SK-N-SH (cell line): ENCODE measurements at places on chromosomes 11 and 22.

DNA sequence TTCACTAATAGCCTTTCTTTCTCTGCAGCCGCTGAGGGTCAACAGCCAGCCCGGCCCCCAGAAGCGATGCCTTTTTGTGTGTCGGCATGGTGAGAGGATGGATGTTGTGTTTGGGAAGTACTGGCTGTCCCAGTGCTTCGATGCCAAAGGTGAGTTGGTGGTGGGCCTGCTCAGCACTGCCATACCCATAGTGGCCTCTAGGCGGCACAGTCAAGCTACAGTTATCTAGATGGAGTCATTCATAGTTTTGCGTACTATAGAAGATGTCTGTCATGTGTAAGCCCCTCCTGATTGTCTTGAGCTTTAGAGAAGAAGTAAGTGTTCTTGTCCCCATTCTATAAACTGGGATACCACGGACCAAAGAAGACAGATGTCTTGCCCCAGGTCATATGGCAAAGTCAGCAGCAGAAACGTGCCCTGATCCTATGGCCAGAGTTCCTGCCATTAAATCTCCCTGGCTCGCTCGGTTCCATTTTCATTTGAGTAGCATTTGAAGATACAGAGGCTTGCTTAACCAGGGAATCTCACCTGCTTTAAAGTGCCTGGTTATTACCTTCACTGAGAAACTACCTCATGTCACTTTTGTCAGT, 42.1 kb upstream of the CRTAM start:
- H3K36me3 ChIP-seq, result peaks cover 47% of the 10 kb centered on the region
- no peaks in the 10 kb centered on the region for H3K27me3 ChIP-seq
- H3K27ac ChIP-seq, result no peak overlapping the region
- no peak overlapping the region for H3K4me3 ChIP-seq

- peak; percentile 55 for DNase-seq
- peaks cover 16% of the 10 kb centered on the region; the same call in 1 of the 2 replicates for H3K4me1 ChIP-seq
- H3K27ac ChIP-seq, result peak overlapping the region; percentile 11; the same call in 1 of the 2 replicates
Measured at GRCh38 chr11:123519055-123519796, 89.2 kb downstream of the GRAMD1B start.

DNA sequence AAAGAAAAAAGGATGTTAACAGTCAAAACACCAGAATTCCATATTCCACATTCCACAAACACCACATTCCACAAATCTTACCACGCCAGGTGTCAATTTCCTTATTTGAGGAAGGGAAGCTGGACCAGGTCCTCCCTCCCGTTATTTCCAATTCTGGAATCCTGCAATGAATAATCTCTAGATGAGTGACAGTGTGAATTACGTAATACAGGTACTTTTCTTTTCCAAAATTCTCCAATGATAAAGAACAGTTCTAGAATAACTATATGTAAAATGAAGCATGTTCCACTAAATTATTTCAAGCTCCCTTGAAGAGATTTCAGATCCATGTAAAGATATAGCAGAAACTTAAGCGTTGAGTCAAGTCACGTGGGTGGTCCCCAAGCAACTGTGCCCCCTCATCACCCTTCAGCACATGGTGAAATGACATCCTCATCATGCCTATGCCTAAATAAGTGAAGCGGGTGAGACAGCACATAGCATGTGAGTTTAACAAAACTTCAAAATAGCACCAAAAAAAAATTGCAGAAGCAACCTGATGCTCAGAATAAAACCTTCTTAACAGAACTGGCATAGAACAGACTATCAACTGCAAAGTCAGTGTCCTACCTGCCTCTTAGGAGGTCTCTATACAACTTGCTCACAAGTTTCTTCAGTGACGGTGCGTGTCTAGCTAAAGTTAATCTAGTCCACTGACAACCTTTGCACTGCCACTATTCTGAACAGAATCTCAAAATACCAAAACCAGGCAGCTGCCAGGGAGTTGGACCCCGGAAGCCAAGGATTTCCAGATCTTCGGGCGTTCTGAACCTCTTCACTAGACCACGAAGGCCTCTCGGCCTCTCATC, 876 bp downstream of the NFRKB start:
- no peak for DNase-seq
- peak overlapping the region; percentile 98 for H3K4me3 ChIP-seq
- 0 out of 2 replicates have a peak, but pooled peaks cover 6% of the 10 kb centered on the region for H3K4me1 ChIP-seq
- no peaks in the 10 kb centered on the region for H3K27me3 ChIP-seq

- H3K4me3 ChIP-seq, result no peak overlapping the region
- H3K36me3 ChIP-seq, result no peaks in the 10 kb centered on the region; the same call in 1 of the 2 replicates
- H3K27ac ChIP-seq, result no peak overlapping the region
- no peaks in the 10 kb centered on the region for H3K27me3 ChIP-seq
Measured at GRCh38 chr11:126216526-126217305, 5.1 kb downstream of the FAM118B start.

DNA sequence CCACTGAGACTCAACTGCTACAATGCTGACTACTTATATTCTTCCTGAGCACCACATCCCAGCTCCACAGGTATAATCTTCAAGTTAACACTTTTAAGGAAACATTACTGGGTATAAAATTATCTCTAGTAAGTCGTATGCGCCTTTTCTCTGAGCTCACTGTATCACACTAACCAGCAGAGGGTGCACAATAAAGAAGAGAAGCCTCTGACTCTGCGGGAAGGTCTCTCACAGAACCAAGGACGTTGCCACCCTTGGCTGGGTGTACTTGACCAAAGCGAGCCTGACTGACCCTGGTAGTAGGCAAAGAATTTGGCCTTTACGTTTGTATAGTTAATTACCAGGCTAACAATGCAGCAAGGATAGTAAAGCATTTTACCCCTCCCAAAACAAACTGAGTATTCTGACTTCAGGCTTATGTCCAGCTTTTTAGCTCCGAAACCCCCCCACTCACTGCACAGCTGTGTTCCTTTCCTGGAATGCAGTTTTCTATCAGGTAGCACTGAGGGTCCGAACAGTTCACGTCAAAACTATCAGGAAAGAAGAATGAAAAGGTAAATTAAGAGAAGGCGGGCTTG, at the start of gene BTBD18:
TSS of gene BTBD18 (minus strand) at position 144 of the 578 bp plus-strand sequence. CDS start 631 bp downstream, outside the sequence.
- no peaks in the 10 kb centered on the region for H3K4me1 ChIP-seq
- DNase-seq, result peak; percentile 67
- H3K4me3 ChIP-seq, result no peak within 1 kb of the TSS; the same call in 1 of the 2 replicates
- no peak within 1 kb of the TSS for H3K27ac ChIP-seq
- H3K36me3 ChIP-seq, result peaks cover 7% of the 10 kb centered on the region
- H3K27me3 ChIP-seq, result no peaks in the 10 kb centered on the region

DNA sequence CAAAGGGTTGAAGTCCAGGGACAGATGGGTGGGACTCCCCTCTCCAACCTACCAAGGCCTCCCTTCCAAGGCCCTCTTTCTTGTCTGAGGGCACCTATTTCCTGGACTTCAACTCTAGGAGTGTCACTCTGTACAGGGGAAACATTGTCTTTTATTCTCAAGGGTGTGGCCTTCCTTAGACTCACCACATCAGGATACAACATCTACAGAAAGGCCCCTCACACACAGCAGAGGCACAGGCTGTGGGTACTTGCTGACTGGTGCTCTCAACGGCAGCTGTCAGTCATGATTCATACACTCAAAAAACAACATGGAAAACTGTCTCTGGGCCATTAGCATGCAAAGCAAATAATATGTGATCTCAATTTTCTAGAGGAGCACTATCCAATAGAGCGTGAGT, 78.0 kb downstream of the RCN1 start:
- H3K27me3 ChIP-seq, result peaks cover 25% of the 10 kb centered on the region; the same call in 1 of the 2 replicates
- H3K27ac ChIP-seq, result no peak overlapping the region
- no peaks in the 10 kb centered on the region for H3K4me1 ChIP-seq
- no peak for DNase-seq
- no peaks in the 10 kb centered on the region for H3K36me3 ChIP-seq

DNA sequence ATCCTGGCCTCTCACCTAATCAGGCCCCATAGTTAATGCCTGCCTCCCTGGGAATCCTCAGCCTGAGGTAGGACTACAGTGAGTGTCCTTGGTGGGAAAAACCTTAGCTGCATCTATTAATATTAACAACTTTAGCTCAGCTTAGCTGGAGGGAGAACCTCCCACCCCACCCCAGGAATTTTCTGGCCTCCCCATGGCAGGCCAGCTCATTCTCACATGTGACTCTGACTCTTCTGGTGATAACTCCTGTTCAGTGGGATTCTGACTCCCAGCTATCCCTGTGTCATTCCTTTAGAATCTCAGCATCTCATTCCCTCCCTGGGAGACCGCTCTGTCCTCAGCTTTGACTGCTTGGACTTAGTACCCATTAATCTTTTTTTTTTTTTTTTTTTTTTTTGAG, 14.5 kb downstream of the ART5 start:
- peak overlapping the region; percentile 38; the same call in 1 of the 2 replicates for H3K27ac ChIP-seq
- H3K27me3 ChIP-seq, result no peaks in the 10 kb centered on the region
- H3K4me3 ChIP-seq, result no peak overlapping the region
- DNase-seq, result no peak
